Activated T-cell treated with anti-CD3 and anti-CD28 coated beads for 4 hours (primary cell): ENCODE measurements at places on chromosomes 13 and 19.

DNA sequence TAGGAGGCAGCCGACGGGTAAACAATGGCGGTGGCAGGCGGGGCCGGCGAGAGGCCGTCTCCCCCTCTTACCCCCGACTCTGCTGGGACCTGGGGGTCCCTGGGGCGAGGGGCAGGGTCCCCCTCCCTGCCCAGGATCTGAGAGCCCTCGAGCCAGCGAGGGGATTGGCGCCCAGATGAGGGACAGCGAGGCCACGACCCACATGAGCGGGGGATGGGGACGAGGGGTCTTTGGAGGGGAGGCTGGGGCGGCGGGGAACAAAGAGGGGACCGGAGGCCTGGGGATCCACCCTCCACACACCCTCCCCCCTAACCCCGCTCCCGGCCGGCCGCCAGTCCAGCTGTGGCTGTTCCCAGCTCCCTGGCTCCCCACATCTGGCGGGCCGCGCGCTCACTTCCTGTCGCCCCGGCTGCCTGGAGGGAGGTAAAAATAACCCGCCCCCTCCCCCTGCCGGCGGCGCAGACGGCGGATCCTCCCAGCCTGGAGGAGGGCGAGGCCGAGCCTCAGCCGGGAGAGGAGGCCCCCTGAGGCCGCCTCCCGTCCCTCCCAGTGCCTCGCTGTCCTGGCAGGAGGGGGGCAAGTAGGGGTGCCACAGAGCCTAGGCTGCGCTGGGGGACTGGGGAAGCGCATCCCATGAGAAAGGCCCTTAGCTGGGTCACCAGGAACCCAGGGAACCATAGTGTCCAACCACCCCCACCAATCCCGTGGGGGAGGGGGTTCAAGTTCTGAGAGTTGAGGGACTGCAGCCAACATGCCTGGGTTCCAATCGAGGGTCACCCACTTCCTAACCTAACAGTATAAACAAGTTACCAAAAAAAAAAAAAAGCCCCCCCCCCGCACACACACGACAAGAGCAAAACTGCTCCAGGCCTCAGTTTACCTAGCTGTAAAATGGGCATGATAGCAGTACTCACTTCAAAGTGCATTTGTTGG lies 29.3 kb upstream of the NANOS3 start:
- DNase-seq: peak; percentile 61

DNA sequence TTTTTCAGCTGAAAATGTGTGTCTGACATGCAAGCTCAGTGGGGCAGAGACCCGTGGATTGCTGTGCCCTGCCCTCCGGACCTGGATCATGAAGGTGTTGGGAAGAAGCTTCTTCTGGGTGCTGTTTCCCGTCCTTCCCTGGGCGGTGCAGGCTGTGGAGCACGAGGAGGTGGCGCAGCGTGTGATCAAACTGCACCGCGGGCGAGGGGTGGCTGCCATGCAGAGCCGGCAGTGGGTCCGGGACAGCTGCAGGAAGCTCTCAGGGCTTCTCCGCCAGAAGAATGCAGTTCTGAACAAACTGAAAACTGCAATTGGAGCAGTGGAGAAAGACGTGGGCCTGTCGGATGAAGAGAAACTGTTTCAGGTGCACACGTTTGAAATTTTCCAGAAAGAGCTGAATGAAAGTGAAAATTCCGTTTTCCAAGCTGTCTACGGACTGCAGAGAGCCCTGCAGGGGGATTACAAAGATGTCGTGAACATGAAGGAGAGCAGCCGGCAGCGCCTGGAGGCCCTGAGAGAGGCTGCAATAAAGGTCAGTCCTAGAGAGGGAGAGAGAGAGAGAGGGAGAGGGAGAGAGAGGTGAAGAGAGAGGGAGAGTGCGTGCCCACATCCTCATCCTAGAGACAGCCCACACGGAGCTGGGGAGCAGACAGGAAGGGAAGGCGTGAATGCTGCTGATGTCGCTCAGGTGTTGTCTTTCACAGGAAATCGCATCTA lies 5.1 kb upstream of the DCUN1D2 start:
- no peak for DNase-seq

DNA sequence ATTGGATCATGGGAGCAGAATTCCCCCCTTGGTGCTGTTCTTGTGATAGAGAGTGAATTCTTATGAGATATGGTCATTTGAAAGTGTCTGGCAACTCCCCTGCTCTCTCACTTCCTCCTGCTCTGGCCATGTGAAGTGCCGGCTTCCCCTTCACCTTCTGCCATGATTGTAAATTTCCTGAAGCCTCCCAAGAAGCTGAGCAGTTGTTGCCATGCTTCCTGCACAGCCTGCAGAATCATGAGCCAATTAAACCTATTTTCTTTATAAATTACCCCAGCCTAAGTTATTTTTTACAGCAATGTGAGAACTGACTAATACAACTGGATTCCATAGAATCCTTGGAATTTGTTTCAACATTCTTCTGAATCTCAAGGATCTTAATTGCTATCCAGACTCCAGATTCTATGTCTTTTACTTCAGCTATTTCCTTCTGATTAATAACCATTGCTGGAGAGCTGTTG lies 328.1 kb downstream of the SLITRK5 start:
- DNase-seq: no peak

DNA sequence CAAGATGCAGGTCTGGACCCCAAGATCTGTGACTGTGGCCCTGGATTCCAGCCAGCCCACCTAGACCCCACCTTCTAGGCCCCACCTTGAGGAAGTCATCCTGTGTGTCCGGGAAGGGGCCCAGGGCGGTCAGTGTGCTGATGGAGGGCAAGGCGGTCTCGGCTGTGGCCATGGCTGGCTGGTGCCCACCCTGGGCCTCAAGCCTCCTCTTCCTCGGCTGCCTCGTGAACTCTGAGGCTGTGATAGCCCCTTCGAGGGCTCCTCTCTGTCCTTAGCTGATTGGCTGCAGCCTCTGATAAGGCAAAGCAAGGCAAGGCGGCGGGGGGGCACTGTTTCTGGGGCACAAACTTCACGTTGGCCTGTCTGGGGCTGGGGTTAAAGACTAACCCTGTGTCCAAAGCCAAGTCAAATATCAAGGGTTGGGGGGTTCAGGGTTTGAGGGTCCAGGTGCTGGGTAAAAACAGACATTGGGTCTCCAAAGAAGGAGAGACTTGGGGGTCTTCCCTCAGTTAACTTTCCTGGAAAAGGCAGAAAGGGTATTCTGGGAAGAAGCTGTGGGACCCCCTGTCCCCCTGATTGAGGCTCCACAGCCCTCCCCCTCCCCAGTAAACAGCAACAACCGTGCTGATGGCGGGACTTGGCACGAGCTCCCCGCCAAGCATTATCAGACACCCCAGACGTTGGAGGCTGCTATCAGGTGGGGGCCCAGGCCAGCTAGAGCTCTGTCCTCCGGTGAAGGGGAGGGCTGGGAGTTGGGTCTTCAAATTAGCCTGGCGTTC lies at the start of gene KLF1:
Gene KLF1, minus strand, starts transcription at position 233 of the 779 bp plus-strand sequence. Its CDS starts 61 bp downstream, at position 172.
- no peak for DNase-seq

DNA sequence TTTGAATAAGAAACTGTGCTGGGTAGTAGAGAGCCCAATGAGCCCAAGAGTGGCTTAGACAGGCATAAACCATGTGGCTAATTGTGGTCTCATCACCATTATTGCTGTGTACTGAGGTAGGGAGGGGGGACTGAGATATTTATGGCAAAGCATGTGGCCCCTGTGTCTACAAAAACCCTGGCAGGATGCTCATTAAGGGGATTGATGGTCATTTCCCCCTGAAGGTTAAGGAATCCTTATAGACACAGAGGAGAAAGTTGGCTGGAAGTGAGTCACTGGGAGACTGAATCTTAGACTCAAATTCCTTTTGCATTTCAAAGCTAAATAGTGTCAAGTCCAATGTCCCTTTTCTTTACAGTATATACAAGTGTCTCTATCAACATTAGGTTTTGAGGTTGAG lies 9.8 kb upstream of the DACT3 start:
- no peak for DNase-seq

DNA sequence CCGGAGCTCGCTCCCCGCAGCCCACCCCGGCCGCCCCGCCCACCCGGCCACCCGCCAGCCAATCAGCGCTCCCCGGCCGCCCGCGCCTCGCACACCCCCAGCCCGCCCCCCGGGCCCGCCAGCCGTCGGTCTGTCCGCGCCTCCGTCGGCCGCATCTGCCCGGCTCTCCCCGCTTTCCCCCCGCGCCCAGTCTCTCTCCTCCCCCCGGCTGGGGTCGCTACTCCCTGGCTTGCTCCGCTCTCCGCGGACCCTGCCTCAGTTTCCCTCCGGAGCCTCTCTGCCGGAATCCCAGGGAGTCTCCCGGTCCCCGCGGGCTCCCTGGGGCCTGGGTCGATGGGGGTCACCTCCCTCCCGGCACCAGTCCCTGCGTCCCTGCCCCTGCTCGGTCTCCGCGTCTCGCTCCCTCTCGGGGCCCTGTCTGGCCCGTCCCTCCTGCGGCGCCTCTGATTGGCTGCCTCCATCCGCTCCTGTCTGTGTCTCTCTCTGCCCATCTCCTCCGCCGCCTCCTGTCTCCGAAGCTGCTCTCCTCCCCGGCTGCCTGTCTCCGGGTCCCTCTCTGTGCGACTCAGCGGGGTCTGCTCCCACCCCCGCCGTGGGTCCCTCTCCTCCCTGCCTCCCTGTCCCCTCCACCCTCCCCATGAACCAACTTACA lies 484 bp downstream of the IL11 start:
- DNase-seq: no peak

DNA sequence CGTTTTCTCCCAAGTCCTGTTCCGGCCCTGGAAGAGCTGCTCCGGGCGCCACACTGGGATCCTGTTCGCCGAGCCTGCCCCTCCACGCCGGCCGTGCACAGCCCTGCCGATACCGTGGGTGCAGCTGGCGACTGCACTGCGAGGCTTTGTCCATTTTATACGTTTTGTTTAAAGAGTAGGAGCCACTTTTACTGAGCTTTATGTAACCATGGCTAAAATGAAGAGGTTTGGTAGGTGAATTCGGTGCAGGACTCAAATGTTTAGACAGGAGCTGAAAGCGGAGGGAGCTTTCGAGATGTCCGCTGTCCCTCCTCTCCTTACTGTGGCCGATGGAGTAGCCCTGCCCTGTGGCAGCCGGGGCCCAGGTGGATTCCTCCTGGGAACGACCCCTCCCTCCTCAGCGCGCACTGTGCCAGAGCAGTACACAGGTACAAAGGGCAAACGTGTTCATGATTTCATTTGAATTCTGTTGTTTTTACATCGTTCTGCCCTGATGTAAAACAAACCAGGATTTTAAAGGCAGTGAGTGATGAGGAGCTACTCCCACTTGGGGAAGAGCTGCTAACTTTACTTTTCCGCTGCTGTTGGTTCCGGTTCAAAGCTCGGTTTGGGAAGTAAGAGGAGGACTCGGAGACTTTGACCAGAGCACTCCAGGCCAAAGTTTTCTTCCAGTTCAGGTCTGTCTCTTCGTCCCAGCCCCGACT lies 1.7 kb downstream of the COL4A2 start:
- no peak for DNase-seq

- no peak for DNase-seq
Observed at GRCh38 chr13:102117175-102117831, 284.5 kb downstream of the FGF14 start.

GRCh38 chr13:67238277-67238859 lies 8.2 kb upstream of the PCDH9 start:
- no peak for DNase-seq

DNA sequence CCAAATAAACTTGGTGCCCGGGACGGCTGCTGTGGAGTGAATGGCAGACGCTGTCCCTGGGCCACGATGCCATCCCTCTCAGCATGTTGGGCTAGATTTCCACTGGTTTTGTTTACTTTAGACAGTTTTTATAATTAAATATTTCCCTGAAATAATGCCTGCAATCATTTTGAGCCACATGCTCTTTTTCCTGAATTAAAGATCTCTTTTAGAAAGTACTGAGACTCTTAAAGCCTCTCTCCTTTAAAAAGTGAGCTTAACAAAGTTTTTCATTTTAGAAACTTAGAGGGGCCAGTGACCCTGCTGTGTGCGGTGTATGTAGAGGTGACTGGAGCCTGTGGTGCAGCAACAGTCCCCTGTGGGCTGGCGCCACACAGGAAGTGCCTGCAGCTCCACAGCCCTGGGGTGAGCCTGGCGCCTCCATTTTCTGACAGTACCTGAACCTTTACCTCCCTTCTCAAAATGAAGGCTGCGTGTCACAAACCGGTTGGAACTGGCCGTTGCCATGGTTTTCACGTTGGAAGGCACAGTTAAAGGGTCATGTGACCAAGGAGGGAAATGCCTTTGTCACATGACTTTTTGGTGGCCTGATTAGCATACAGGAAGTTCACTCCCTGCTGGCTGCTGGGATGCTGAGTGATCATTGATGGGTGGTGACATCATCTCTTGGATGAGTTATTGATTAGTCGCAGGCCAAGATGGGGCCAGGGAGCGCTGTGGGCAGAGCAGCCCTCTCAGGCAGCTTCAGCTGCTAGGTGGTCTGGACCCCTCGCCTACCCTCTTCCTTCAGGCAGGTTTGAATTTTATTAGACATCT lies 26.3 kb downstream of the TSSK6 start:
- peak; percentile 72 for DNase-seq

GRCh38 chr13:99258210-99258860 lies at the start of gene GPR18:
GPR18 (minus strand) TSS chr13:99258379; CDS start chr13:99255872, 2,507 bp downstream.
- DNase-seq: no peak

DNA sequence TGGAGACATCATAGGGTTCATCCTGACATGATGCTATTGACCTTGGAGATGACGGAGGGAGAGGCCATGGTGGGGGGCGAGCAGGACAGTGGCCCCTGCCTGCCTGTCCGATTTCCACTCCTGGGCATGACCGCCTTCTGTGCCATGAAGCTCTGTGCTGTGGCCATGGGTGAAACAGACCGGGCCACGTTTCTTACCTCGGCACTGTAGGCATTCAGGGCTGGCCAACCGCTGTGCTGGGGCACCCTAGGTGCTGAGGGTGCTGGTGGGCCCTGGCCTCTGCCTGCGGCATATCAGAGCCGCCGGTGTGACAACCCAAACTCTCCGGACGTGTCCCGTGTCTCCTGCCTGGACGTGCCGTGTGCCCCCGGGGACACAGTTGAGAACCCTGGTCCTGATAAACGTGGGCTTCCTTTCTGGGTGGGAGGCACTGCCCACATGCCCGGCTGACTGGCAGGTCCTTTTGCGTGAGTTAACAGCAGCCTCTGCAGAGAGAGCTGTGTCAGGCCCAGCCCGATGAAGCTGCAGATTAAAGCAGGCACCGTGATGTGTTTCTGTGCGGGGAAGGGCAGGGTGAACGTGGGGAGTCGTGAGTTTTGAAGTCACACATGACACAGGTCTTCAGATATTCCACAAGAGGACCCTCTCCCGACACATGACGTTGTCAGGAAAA lies 46.5 kb downstream of the TMEM255B start:
- no peak for DNase-seq

GRCh38 chr13:44404261-44405132 lies 30.9 kb downstream of the SERP2 start:
- DNase-seq: no peak

- no peak for DNase-seq
Observed at GRCh38 chr19:5006201-5006600, 37.3 kb downstream of the KDM4B start.

DNA sequence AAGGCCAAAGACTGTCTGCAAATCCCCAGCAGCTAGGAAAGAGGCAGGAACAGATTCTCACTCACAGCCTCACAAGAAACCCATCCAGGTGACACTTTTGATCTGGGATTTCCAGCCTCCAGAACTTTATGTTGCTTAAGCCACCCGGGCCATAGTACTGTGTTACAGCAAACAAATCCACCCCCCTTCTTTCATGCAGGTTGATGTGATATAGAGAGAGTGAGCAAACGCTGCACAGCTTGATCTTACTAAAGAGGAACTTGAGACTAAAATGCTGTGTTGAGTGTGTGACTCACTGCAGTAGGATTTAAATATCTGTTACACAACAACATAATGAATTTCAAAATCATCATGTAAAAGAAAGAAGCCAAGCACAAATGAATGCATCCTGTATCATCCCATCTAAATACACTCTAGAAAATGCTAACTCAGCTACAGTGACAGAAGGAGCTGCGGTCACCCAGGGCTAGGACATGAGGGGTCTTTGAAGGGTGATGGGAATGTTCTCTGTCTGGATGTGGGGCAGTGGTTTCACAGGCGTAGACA lies 32.2 kb downstream of the RCBTB2 start:
- DNase-seq: no peak

- DNase-seq: no peak
Observed at GRCh38 chr13:92537471-92537870, 689.1 kb upstream of the GPC6 start.
